Activated naive CD4-positive, alpha-beta T cell treated with anti-CD3 and anti-CD28 coated beads, Interleukin-2, amount 50 U/mL, for 72 hours (primary cell): ENCODE measurements at places on chromosomes 7 and 10. TPM values are rescaled to one million over a fixed set of nuclear protein-coding genes. Genes with fewer than 3 reads are reported as not detected.

GRCh38 chr7:7519528-7519927 is 16.1 kb downstream of the COL28A1 start:
- no peak for DNase-seq

DNA sequence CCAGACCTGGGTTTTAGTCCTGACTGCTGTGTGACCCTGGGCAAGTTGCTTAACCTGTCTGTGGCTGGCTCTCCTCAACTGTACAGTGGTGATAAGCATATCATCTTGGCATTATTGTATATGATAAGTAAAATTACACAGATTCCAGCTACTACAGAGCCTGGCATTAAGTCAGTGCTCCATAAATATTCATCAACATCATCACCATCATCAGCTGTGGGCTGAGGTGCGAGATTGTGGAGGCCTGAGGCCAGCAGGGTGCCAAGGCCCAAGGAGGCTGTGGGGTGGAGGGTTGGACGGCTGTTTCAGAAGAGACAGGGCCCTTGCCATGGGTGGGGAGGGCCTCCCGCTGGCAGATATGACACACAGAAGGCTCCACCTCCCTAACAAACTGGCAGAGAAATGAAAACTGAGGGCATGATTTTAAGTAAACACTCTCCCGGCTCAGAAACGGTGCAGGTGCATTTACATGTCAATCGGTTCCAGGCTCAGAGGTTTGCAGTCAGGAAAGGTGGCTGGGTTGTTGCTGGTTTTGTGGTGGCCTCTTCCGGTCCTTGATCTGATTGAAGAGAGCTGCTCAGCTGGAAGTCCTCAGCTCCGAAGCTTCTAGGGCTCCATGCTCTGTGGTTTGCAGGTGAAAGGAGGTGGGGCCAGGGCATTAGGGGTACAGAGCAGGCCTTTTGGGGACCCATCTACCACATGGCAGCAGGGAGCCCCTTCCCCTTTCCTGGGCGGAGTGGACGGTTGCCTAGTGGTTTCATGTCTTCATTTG is 10.2 kb downstream of the CRYGN start:
- peak; percentile 57 for DNase-seq

DNA sequence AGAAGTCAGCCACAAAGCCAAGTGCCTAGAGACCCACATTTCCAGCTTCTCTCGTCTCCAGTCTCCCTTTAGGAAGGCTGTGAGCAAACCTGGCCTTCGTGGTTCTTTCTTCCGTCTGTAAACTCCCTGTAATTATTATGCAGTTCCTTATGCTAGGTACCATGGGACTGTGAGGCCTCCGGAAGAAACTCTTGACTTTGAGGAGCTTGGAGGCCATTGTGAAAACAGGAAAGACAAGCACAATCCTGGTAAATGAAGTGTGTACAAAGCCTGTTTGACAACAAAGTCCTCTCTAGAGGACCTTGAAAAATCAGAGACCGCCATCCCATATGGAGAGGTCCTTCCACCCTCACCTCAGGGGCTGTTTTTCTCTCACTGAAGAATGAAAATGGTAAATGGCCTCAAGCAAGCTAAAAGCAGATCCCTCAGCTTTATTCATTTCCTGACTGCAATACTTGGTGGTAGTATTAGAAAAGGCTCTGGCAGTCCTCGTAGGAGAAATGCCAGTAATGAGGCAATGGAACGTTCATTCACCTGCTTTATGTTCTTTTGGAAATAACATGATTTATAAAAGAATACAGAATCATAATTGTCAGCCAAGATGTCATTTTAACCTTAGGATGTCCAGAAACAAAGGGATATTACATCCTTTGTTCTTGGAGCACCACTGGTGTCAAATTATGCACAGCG is 926.4 kb downstream of the LRMDA start:
- DNase-seq: no peak

DNA sequence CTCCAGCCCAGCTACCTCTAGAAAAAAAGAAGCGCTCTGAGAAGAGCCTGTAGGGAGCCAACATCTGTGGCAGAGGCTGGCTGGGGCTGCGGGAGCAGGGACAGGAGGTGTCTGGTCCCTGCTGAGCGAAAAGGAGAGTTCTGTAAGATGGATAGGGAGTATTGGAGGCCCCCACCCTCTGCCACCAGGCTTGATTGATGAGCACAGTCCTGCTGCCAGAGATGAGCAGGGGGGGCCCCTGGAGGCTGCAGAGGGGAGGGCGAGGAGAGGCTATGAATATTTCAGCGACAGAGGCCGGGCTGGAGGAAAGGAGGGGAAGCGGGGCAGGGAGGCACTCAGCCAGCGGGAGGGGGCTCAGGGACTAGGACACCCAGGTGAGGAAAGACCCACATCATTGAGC is 44.5 kb upstream of the HSPB1 start:
- DNase-seq: no peak

DNA sequence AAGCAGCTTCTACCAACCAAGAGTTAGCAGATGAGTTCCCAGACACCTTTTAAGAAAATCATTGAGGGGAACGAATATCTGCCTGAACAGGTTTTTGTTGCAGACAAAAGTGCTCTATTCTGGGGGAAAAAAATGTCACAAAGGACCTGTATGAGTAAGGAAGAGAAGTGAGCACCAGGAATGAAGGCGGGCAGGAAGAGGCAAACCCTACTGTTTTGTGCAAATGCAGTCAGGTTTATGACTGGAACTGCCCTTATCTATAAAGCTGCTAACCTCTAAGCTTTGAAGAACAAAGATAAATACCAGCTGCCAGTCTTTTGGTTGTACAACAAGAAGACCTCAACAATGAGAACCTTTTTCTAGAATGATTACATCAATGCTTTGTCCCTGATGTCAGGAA is 292.4 kb upstream of the SP4 start:
- DNase-seq: no peak

DNA sequence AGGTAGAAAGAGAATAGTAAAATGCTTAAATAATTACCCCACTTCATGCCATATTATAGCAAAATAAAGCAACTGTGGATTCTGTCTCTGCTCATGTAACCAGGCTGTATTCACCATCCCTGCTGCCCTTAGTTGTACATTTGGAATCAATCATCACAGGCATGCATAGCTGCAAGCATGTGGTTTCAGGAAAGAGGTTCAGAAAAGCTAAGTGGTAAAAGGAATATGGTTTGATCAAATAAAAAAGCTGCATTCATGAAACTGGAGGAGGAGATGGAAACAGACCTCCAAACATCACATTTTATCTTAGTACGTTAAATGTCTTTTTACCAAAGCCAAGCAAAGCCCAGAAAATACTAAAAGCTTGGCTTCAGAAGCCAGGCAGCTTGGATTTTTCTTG is 81.3 kb downstream of the ADAM22 start:
- no peak for DNase-seq

DNA sequence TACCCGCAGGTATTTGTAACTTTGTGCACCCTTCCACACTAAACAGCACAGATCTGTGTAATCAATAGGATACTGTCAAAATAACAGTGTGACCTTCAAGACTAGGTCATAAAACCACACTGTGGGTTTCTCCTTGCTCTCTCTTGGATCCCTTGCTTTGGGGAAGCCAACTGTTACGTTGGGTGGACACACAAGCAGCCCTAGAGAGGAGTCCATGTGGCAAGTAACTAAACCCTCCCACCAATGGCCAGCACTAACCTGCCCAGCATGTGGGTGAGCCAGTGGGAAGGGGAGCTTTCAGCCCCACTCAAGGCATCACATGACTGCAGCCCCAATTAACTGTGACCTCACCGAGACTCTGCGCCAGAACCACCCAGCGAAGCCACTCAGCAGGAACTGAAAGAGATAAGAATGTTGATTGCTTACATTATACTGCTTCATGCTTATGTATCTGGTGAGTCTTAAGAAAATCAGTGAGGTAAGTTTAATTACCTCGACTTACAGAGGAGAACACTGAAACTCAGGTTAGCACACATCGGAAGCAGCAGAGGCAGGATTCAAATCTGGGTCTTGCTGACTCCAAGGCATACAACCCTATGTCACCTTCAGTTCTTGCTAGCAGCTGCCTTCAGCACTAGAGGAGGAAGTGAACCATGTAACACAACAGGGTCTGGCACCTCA is 9.4 kb upstream of the ZC3HAV1 start:
- DNase-seq: no peak

DNA sequence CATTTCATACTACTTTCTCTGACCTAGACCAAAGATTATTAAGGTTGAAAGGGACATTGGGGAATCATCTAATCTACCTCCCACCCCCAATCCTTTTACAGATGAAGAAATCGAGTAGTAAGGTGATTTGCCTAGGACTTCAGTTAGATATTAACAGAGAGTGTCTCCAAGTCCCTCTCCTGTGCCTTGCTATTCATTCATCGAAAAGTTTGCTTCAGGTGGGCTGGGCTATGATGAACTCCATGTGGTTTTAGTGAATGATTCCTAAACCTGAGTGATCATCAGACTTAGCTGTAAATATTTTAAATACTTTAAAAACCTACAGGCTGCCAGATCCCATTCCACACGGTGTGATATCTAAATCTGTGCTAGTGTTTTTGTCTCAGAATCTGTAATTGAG is 259.4 kb upstream of the SORCS1 start:
- no peak for DNase-seq

DNA sequence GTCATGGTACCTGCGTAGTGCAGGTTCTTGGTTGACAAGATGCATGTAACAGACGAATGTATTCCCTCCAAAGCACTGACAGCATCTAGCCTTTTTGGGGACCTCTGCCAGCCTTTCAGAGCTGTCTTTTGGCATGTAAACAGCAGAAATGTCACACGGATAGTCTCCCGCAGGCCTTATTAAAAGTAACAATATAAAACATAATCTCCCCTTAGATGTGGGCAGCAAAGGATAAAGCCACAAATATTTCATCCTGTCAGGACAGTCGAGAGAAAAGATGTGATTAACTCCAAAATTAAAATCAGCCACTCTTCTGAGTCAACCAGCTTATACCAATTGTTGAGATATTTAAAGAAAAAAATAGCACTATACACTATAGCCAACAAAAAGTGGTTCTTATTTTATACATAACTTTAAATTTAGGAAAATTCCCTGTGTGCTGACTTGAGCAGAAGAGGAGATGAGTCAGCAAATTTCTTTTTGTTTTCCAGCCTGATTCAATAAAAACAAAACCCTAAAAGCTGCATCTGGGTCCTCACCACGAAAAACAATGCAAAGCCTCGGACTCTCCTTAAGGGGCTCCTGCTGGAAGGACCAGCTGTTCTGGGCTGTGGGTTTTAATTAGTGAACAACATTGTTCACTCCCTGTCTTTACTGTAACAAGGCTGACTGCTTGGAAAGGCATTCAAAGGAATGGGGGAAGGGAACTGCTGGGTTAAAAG is 240.2 kb downstream of the ADAM12 start:
- no peak for DNase-seq

DNA sequence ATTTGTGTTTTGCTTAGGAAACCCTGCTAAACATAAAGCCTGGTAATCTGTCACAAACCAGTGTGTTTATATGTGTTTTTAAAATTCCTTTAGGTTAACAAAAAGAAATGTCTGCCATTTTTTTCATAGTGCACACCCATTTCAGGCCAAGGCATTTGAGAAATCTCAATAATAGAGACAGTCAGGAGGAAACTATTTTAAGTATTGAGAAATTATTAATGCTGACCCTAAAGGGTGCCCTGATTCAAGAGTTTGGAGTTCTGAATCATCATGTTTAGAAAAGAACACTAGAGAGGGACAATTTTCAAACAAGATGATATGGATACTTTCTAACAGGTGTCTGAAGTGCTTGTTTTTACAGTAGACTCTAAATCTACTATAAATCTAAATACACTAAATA is 28.7 kb downstream of the MALRD1 start:
- DNase-seq: no peak

GRCh38 chr7:16428672-16429071 is 7.3 kb upstream of the CRPPA start:
- no peak for DNase-seq

DNA sequence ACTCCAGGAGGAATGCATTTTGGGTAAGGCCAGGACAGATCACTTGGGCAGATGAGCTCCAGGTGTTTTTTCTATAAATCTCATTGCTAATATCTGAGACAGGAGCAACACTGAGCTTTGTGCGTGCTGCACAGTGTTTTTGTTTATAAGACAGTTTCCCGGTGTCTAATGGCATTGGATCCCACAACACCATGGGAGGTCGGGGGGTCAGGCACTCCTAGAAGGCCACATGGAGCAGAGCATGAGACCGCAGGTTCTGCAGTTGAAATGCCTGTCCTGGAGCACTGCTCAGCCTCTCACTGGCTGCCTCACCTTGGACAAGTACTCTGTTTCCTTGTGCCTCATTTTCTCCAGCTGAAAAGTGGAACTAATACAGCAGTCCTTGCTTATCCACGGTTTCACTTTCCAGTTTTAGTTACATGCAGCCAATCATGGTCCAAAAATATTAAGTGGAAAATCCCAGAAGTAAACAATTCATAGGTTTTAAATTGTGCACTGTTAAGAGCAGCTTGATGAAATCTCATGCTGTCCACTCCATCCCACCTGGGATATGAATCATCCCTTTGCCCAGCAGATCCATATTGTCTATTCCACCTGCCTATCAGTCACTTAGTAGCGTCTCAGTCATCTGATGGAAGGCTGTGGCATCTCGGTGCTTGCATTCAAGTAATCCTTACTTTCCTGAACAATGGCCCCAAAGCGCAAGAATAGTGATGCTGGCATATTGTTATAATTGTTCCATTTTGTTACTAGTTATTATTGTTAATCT is 35.2 kb downstream of the ATXN7L1 start:
- DNase-seq: no peak

- no peak for DNase-seq
These were observed 86.3 kb upstream of the AHR start for GRCh38 chr7:17212188-17212587.

DNA sequence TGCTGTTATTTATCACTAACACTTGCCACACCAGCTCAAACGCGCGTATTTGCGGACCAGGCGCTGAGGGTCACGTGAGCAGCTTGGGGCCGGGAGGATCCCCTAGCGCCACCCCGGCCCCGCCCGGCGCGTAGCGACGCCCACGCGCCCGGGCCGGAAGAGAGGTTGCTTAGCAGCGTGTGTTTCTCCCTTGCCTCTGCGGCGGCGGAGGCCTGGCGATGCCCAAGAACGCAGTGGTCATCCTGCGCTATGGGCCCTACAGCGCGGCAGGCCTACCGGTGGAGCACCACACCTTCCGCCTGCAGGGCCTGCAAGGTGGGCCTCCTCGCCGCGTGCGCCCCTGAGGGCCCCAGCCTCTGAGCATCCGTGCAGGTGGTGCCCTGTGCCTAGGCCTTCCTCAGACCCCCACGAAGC is at the start of gene C10orf53:
C10orf53 (plus strand) TSS at position 172 of the 414 bp plus-strand sequence; CDS start at position 219, 47 bp downstream.
- peak; percentile 37 for DNase-seq

SVOPL gene
- not detected for total RNA-seq

ABCB8 gene
- total RNA-seq: 78.3 TPM

RAB19 gene
- 9.1 TPM for total RNA-seq

SP8 gene
- not detected for total RNA-seq

TMUB1 gene
- 25.8 TPM for total RNA-seq

FFAR4 gene
- not detected for total RNA-seq

HTRA1 gene
- total RNA-seq: not detected

EIF3B gene
- 260 TPM for total RNA-seq

TMED4 gene
- 114 TPM for total RNA-seq

ARHGEF5 gene
- 11.4 TPM for total RNA-seq

CFAP43 gene
- total RNA-seq: not detected

FAM3C gene
- total RNA-seq: 13.0 TPM

CLRN3 gene
- not detected for total RNA-seq

PEX1 gene
- 15.8 TPM for total RNA-seq
